ENCODE measurements at places on chromosomes 11 and 22.

DNA sequence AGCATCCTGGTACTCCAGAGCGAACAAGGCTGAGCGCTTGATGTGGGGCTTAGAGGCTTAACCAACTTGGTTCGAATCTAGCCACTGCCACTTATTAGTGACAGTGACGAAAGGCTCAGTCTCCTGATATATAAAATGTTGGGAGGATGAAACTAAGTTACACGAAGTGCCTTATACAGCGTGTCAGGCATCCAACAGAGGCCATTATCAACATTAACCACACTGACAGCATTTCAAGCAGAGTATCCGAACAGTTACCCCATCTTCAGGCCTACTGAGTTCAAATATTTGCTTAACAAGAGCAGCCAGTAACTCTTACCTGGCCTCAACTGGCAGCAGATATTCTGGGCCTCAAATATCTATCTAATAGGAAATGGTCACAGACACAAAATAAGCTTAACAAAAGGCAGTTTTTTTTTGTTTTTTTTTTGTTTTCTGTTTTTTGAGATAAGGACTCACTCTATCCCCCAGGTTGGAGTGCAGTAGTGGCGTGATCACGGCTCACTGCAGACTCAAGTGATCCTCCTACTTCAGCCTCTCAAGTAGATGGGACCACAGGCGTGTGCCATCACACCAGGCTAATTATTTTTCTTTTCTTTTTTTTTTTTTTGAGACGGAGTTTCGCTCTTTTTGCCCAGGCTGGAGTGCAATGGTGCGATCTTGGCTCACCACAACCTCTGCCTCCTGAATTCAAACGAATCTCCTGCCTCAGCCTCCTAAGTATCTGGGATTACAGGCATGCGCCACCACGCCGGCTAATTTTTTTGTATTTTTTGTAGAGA, 2.9 kb downstream of the SERPIND1 start:
- no peak for DNase-seq

DNA sequence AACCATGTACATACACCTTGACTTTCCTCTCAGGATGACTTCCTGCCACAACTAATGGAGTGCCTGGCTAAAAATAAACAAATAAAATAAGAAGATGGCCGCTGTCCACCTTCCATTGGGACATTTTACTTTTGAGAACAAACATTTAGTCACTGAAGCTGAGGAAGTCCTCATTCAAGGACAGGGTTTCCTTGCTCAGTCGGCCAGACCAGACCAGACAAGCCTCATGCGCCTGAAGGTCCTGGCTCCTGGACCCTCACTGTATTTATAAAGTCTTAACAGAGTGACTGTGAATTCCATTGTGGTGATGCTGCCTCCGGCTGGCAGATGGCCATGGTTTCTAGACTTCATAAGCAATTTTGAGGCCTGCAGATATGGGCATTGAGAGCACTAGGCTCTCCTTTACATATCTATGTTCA, 114.5 kb downstream of the MAML2 start:
- no peak for DNase-seq

DNA sequence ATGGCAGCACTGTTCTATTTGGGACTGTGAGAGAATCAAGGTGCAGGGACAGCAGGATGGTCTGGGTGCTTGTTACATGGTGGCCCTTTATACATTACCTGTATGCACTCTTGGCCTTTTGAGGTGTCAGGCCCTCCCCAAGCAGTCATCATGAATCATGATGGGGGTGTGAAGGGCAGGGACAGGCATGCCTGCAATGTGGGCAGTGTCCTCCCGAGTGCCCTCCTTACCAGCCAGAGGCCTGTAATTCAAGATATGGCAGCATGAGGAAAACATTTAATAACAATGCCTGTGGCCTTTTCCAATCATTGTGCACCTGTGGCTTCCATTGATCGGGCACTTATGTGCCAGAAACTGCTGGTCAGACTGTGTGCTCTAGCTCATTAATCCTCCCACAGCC, 25.5 kb upstream of the CYP2D6 start:
- DNase-seq, result no peak

DNA sequence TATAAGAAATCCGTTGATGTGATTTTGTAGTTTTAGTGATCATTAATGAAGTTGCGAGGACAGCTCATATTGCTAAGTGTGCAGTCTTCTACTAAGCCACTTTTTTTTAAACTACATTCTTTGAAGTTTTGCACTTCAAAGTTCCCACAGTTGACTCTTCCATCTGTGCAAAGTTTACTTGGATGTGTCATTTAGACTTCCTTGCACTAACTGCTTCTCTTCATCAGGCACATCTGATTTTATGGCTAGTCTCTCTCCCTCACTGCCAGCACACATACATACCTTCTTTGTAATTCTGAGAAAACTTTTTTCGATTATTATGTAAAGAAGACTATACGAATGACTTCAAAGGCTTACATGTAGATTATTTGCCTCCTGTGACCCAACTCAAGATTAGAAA, 250.0 kb downstream of the DYNC2H1 start:
- no peak for DNase-seq

- DNase-seq, result no peak
Observed at GRCh38 chr11:72354356-72355115, 79.8 kb downstream of the CLPB start.

GRCh38 chr22:46054091-46055073, 77.4 kb upstream of the WNT7B start:
- DNase-seq, result peak; percentile 45

GRCh38 chr11:121328967-121329679, 36.6 kb downstream of the SC5D start:
- peak; percentile 9 for DNase-seq

DNA sequence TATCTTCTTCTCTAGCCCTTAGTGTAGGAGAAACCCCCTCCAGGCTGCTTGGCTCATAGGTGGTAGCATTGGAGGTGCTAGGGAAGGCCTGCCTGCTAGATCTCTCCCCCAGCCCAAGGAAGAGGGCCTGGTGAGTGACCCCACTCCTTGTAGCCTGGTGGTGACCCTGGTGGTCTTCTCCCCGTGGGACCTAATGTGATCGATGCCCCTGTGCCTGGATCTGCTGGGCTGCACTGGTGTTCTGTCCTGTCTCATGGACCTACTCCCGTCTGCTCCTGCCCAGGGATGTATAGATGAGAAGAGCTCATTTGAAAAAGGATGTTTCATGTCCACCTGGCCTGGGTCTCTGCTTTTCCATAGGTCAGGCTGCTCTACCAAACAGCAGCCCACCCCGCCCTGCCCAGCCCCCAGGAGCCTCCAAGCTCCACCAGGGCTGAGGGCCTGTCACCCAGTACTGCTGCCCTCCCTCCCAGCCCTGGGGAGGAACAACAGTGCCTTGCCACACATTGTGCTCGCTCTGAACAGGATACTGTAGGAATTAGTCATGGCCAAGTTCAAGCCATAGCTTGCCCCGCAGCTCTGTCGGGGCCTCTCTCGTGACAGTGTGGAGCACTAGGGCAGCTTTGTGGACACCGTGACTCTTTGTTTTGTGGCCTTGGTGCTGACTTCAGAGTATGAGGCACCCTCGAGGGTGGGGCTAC, 19.7 kb downstream of the SLC37A2 start:
- DNase-seq, result no peak

DNA sequence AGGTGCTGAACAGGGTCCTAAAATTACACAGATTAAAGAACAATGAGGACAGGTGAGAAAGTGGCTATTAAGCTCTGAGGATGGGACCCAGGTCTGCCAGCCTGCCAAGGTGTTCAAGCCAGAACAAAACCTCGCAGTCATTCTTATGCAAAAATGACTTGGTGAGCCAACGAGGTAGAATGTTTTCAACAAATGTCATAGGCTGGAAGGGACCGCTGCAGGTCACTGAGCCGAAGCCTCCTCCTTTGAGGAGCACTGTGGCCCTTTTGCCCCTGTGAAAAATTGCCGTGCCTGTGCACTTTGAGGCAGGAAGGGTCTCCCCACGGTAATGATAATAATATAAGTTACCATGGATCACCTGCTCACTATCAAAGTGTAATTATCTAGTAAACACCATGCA, 216.2 kb downstream of the DSCAML1 start:
- DNase-seq, result no peak

- no peak for DNase-seq
Observed at GRCh38 chr11:79232346-79232745, 208.5 kb downstream of the TENM4 start.

DNA sequence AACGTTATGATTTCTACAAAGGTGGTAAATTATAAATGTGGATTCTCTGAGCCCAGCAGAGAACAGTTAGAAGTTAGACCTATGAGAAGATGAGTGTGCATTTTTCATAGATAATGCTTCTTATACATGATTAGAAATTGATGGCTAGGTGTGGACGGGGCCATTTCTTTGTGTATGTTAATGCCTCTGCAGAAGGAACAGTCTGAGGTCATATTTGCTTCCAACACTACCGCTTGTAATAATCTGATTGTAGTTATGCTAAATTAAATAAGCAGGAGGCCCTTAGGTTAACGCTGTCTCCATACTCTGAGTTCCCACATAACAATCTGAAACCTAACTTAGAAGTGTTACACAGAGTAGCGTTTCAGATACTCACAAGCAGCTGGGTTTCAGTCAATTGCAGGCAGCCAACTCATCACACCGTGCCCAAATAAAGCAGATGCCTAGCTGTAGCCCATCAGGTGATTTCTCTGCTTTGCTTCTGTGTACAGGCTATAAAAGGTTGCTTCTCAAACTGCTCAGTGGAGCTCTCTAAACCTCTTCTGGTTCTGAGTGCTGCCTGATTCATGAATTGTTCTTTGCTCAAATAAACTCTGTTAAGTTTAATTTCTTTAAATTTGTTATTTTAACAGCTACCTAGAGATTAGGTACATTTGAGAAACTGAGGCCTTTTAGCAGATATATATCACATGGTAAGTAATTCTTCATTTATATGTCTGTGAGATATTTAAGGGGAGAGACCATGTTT, 638.8 kb upstream of the CCDC90B start:
- no peak for DNase-seq

GRCh38 chr22:24951942-24952836, at the start of gene KIAA1671:
Gene KIAA1671 (plus strand): TSS chr22:24952716. CDS start chr22:25028000, 75,284 bp downstream.
- DNase-seq, result peak; percentile 86

- DNase-seq, result no peak
Observed at GRCh38 chr22:38614332-38615063, 41.7 kb downstream of the FAM227A start.

DNA sequence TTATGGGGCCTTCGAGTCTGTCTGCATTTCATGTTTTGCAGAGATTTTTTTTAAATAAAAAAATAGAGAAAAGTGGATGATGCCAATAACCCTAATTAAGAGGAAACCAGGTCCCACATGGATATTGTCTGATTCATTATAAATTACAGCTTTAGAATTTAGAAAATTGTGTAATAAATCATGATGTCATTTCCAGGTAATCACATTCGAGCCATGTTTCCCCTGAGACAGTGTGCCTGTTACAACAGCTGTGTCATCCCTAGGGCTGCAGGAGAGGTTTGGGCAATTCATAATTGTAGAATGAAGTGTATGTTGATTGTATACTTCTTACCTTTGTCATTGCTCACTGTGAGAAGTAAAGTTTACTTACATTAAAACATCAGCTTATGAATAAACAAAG, 38.3 kb downstream of the NCAM1 start:
- DNase-seq, result no peak

- DNase-seq, result peak; percentile 45
Observed at GRCh38 chr11:3808861-3809623, 682 bp downstream of the PGAP2 start.

DNA sequence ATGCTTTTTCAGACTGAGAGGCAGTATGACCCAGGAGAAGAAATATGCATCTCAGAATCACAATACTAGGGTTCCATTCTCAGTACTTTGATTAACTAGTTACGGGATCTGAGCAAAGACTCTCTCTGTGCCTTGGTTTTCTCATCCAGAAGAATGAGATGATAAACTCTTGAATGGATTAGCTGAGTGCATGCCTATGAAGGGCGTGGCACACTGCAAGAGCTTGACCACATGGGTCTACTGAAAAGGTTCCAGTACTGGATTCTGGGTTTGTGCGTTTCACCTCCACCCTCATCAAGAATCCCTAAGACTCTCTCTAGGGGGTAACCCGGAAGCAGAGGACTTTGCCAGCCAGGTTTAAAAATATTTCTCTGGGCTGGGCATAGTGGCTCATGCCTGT, 25.6 kb downstream of the PGA5 start:
- DNase-seq, result no peak

- DNase-seq, result no peak
Observed at GRCh38 chr11:125341676-125342075, 154.4 kb downstream of the FEZ1 start.

DNA sequence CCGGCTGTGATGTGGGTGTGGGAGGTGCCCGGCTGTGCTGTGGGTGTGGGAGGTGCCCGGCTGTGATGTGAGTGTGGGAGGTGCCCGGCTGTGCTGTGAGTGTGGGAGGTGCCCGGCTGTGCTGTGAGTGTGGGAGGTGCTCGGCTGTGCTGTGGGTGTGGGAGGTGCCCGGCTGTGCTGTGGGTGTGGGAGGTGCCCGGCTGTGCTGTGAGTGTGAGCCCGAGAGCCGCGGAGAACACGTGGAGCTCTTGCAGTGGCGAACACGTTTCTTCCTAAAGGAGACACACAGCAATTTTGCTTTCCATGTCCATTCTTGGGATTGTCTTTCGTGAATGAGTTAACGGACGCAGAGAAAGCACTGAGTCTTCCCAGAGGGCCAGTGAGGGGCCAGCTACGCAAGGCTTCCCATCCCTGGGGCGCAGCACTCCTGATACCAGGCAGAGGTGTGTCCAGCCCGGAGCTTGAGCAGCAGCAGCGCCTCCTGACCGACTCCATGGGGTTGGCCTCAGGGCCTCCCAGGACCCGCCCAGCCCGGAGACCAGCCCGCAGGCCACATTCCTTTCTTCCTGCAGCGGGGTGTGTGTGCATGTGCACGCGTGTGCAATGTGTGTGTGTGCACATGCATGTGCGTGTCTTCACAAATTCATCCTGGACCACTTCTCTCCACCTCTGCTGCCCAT, 245.0 kb upstream of the B3GAT1 start:
- no peak for DNase-seq

GRCh38 chr22:42459287-42460063, 27.3 kb upstream of the NFAM1 start:
- no peak for DNase-seq

Measured in activated naive CD4-positive, alpha-beta T cell treated with Interleukin-2 at 50 U/mL for 16 hours (primary cell).